ENCODE measurements at places on chromosomes 6 and 20. TPM values are rescaled to one million over a fixed set of nuclear protein-coding genes. Genes with fewer than 3 reads are reported as not detected.

GRCh38 chr6:43669050-43669921 lies 18.3 kb downstream of the MRPS18A start:
- no peaks in the 10 kb centered on the region for H3K27me3 ChIP-seq
- peaks cover 28% of the 10 kb centered on the region for H3K36me3 ChIP-seq
- H3K27ac ChIP-seq: no peak overlapping the region

DNA sequence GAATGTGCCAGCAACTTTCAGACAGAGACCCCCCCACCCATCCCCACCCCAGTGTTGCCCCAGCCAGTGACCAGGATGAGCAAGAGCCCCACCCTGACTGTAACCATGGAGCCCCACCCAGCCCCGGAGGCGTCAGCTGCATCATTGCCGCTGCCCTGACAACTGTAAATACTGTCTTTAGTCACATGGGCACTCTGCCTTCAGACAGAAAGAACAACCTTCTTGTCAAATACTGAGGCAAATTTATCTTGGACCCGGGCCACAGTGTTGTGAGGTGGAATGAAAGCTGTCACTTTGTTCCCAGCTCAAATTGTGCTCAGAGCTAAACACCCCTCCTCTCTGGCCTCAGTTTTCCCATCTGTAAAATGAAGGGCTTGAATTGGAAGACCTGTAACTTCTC lies 23.7 kb downstream of the MOCS3 start:
- no peaks in the 10 kb centered on the region for H3K36me3 ChIP-seq
- peaks cover 8% of the 10 kb centered on the region for H3K27me3 ChIP-seq
- H3K4me1 ChIP-seq: peaks cover 4% of the 10 kb centered on the region
- DNase-seq: no peak
- no peak overlapping the region for H3K4me3 ChIP-seq
- no peak overlapping the region for H3K27ac ChIP-seq

DNA sequence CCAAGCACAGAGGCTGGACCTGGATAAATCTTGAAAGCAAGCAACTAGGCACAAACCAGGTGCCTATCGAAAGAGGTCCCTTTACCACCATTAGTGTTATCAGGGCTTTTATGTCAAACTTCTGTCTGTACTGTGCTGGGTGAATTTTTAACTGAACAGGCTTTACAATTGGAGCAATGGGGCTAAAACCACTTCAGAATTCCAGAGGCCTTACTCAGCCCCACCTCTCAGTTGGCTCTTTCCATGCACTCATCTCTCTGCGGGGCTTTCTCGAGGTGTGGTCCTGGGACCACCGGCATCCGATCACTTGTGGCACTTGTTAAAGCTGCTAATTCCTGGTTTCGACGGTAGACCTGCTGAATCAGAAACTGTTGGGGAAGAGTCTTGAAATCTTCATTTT lies 232.5 kb downstream of the SOX4 start:
- DNase-seq: no peak
- H3K4me3 ChIP-seq: no peak overlapping the region
- no peaks in the 10 kb centered on the region for H3K4me1 ChIP-seq

DNA sequence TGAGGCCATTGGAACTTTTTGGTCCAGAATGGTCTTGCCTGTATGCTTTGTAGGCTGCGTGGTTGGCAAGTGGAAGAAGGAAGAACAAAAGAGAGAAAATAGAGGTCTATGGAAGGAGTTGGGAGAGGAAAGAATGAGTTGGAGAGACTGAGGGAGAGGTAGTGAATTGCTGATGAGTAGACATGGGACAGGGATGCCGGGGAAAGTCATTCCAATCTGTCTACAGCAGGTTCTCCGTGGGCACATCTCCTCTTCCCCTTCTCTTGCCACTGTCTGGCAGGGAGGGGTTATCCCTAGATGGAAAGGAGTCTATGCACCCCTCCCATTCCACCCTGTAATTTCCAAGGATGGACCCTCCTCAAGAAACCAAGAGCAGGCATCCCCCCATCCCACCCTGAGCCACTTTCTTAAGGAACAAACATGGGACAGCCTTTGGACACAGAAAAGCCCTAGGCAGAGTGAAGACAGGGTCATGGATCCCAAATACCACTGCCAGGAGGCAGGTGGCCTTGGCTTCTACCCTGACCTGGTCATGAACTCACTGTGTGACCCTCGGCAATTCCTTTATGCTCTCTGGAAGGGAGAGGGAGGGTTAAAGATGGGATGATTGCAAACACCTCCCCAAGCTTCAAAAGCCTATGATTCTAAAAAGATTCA lies 196.9 kb downstream of the LRFN2 start:
- no peaks in the 10 kb centered on the region for H3K27me3 ChIP-seq
- no peak for DNase-seq
- H3K36me3 ChIP-seq: no peaks in the 10 kb centered on the region
- no peak overlapping the region for H3K4me3 ChIP-seq
- H3K27ac ChIP-seq: no peak overlapping the region

GATA5 gene
- total RNA-seq: not detected

DNA sequence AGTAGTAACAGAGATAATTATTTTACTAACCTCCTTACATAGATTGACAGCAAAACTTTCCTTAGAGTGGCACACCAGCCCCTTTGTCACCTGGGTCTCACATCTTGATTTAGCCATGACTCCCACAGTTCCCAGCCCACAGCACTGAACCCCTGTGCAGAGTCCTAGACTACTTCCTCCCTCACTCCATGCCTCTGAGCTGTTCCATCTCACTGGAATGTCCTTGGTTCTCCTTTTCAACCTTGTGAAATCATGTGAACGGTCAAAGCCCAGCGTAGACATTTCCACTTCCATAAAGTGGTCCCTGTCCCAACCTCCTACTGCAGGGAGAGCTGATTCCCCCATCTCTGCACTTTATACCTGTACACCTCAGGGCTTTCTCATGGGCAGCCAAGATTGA lies 19.7 kb downstream of the CGA start:
- DNase-seq: no peak
- no peaks in the 10 kb centered on the region for H3K27me3 ChIP-seq
- no peak overlapping the region for H3K27ac ChIP-seq
- H3K36me3 ChIP-seq: no peaks in the 10 kb centered on the region
- H3K4me3 ChIP-seq: no peak overlapping the region
- H3K4me1 ChIP-seq: no peaks in the 10 kb centered on the region

MYLK4 gene
- total RNA-seq: 1.1 TPM

GRCh38 chr6:148295261-148295887 lies 47.3 kb upstream of the SASH1 start:
- no peaks in the 10 kb centered on the region for H3K36me3 ChIP-seq
- no peaks in the 10 kb centered on the region for H3K27me3 ChIP-seq
- H3K27ac ChIP-seq: no peak overlapping the region
- DNase-seq: no peak
- no peaks in the 10 kb centered on the region for H3K4me1 ChIP-seq
- no peak overlapping the region for H3K4me3 ChIP-seq

C4B gene
- 3.8 TPM for total RNA-seq

- no peaks in the 10 kb centered on the region for H3K27me3 ChIP-seq
- no peak overlapping the region for H3K27ac ChIP-seq
- H3K36me3 ChIP-seq: no peaks in the 10 kb centered on the region
- no peaks in the 10 kb centered on the region for H3K4me1 ChIP-seq
These were observed 237.8 kb downstream of the TBX18 start for GRCh38 chr6:84526631-84527030.

RIPOR2 gene
- total RNA-seq: 430 TPM

DNA sequence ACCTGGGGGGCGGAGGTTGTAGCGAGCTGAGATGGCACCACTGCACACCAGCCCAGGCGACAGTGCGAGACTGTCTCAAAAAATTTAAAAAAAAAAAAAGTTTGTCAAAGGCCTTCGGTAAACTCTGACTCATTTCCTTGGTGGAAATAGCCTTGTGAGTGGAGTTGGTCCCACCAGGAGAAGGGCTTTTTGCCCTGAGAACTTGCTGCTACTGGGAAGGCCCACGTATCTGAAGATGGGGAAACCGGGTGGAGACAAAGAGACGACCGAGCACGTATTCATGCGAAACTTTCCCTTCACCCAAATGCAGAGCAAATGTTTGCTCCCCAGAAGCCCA lies 51.7 kb downstream of the SLC22A23 start:
- peaks cover 4% of the 10 kb centered on the region for H3K27me3 ChIP-seq
- H3K4me3 ChIP-seq: no peak overlapping the region
- H3K36me3 ChIP-seq: no peaks in the 10 kb centered on the region

DNA sequence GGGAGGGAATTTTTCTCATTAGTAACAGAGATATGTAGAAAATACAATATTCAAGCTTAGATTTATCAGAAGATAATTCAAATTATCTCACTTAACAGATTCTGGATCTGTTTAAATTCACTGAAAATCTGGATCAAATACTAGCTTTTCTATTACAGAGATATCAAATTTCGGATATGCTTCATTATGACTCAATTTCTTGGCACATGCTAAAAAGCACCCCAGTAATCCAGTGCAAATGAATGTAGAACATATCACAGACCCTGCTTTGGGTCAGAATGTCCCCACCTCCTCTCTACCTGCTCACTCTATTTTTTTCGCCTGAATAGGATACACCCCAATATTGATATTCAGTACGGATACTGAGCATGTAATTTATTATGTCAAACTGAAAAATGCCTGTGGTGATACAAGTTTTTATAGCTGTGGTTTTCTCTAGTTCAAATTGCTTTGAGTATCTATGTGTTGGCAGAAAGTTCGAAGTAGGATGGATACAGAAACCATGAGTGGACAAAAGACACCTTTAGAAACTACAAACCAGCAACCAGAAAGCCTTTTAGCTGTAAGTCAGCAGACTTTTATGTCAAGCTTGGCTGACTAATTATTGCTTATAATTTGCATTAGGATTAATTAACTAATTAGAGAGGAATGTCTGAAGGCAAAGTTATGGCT lies 290.0 kb downstream of the TFAP2B start:
- no peaks in the 10 kb centered on the region for H3K4me1 ChIP-seq

CLDN20 gene
- total RNA-seq: not detected

DNA sequence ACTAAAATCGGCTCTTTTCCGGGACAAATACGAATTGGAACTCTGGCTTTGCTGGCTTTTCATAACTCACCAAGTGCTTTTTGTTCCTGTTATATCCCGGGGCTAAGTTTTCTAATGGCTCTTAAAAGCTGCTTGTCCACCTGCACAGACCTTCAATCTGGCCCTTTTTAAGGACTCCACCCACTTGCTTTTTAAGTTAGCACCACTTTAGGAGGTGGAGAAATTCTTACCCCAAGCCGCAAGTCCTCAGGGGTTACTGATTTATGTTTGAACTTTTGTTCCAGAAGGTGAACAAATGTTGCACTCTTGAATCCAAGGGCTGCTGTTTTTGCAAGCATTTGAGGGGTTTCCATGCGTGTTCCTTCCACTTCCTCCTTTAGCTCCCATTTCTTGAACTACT lies 37.8 kb downstream of the FAM184A start:
- no peaks in the 10 kb centered on the region for H3K27me3 ChIP-seq
- H3K27ac ChIP-seq: no peak overlapping the region
- no peaks in the 10 kb centered on the region for H3K4me1 ChIP-seq
- H3K36me3 ChIP-seq: no peaks in the 10 kb centered on the region

FAM217B gene
- total RNA-seq: 22.1 TPM

PRDM1 gene
- total RNA-seq: 6.9 TPM

- H3K4me3 ChIP-seq: no peak overlapping the region
- no peaks in the 10 kb centered on the region for H3K4me1 ChIP-seq
- no peak for DNase-seq
- H3K27ac ChIP-seq: no peak overlapping the region
- H3K36me3 ChIP-seq: no peaks in the 10 kb centered on the region
- peaks cover 2% of the 10 kb centered on the region for H3K27me3 ChIP-seq
These were observed 33.6 kb downstream of the APCDD1L start for GRCh38 chr20:58481481-58482021.

DNA sequence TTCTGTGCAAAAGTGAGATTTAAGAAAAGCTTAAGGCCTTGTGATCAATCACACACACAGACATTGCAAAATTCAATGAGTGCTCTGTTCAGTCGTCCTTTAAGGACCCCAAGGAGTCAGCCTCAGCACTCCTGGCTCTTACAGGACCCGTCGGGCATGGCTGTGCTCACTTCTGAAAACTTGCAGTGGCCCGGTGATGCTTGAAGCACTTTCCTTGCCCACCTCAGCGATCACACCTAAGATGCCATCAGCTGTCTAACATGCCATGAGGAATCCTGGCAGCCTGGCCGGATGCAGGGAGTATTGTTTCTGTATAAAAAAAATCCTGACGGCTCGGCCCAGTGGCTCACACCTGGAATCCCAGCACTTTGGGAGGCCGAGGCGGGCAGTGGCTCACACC lies 101.4 kb upstream of the LAMP5 start:
- H3K4me3 ChIP-seq: no peak overlapping the region
- no peaks in the 10 kb centered on the region for H3K27me3 ChIP-seq
- no peaks in the 10 kb centered on the region for H3K36me3 ChIP-seq
- H3K4me1 ChIP-seq: no peaks in the 10 kb centered on the region
- no peak for DNase-seq
- no peak overlapping the region for H3K27ac ChIP-seq

SFTA2 gene
- not detected for total RNA-seq

- peaks cover 38% of the 10 kb centered on the region for H3K4me1 ChIP-seq
- no peaks in the 10 kb centered on the region for H3K36me3 ChIP-seq
- no peak overlapping the region for H3K27ac ChIP-seq
- H3K27me3 ChIP-seq: no peaks in the 10 kb centered on the region
These were observed 3.7 kb downstream of the OGFR start for GRCh38 chr20:62808211-62808865.

LKAAEAR1 gene
- total RNA-seq: 1.8 TPM

GRCh38 chr6:18221288-18221615 lies 43.1 kb downstream of the DEK start:
- DNase-seq: no peak
- H3K27ac ChIP-seq: no peak overlapping the region
- no peaks in the 10 kb centered on the region for H3K27me3 ChIP-seq
- H3K4me1 ChIP-seq: peaks cover 2% of the 10 kb centered on the region

DNA sequence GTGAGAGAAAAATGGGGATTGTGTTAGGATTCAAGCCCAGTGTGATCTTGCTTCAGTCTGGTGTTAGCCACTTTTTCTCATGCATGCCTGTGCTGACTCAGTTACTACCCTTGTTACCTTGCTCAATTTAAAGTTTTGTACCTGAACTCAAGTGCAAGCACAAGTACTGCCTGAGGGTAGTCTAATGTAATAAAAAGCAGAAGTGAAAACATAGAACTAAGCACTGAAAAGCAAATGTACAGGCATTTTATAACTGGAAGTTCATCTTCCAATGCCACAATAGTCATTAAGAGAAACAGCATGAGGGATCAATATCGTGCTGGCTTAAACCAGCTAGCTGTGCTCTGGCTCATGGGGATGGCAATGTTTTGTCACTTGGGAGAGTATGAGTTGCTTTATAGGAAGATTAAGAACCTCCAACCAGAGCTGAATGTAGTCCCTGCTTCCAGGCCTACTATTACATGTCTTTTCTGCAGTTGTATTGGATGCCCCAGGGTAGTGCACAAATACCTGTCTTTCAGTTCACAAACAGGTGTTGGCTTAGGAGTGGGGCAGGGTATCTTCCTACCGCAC lies 48.7 kb downstream of the SLC35F1 start:
- DNase-seq: no peak
- H3K4me1 ChIP-seq: no peaks in the 10 kb centered on the region
- H3K4me3 ChIP-seq: no peak overlapping the region

SERPINB6 gene
- total RNA-seq: 58.9 TPM

GRCh38 chr6:123053602-123054225 lies 57.7 kb downstream of the CLVS2 start:
- no peak for DNase-seq
- no peak overlapping the region for H3K27ac ChIP-seq
- H3K36me3 ChIP-seq: no peaks in the 10 kb centered on the region
- no peaks in the 10 kb centered on the region for H3K4me1 ChIP-seq
- no peak overlapping the region for H3K4me3 ChIP-seq

GRCh38 chr6:134031696-134032255 lies 20.6 kb downstream of the SLC2A12 start:
- peaks cover 6% of the 10 kb centered on the region for H3K27me3 ChIP-seq
- H3K27ac ChIP-seq: no peak overlapping the region
- H3K4me3 ChIP-seq: no peak overlapping the region
- no peaks in the 10 kb centered on the region for H3K4me1 ChIP-seq
- DNase-seq: no peak
